ENCODE measurements at places on chromosomes 1 and 21.

DNA sequence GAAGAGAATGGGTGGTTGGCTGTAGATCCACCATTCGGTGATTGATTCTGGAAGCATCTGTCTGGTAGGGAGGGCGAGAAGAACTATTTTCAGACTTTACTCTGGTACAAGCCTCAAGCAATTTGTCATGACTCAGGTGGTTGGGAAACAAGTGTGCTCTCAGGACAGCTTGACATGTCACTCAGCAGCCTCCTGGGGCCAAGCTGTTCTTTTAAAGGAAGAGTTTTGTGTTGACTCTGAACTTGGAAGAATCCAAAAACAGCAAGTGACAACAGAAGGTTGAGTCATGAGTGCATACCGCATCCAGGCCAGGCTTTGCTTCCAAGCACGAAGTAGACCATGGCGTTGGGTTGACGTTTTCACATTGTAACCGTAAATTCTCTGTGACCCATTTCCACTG lies 65.9 kb downstream of the CLIC6 start:
- no peak for DNase-seq

- DNase-seq, result no peak
Measured at GRCh38 chr1:39779821-39780220, 8.7 kb upstream of the OXCT2 start.

- DNase-seq, result no peak
Measured at GRCh38 chr1:224696891-224697765, 81.0 kb downstream of the CNIH3 start.

GRCh38 chr1:80085067-80085466 lies 1078.5 kb upstream of the ADGRL4 start:
- DNase-seq, result no peak

GRCh38 chr1:94743862-94744261 lies 76.3 kb upstream of the SLC44A3 start:
- no peak for DNase-seq

All from activated naive CD8-positive, alpha-beta T cell treated with anti-CD3 and anti-CD28 coated beads, Interleukin-2, amount 10 ng/mL, durations not matched to agents 7 days and 5 days (primary cell).